Thoracic aorta (tissue), 2 donors: ENCODE measurements at places on chromosomes 13 and 19.

DNA sequence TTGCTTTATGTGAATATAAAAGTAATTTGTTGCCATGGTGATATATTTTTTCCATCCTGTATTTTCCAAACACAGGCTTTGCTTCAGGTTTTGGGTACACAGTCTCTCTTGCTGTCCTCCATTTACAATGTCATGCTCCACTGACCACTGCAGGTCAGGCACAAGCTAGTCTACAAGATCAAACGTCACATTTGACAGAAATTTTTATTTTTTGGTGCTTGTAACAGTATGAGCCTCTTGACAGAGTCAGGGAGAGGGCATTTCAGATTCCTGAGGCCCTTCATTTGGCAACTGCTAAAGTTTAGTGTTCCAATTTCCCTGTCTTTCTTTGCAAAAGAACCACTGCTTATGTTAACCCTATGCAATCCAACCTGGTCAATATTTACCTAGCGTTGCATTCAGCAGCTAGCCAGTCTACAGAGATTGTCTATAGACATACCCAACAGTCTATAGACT lies 175.0 kb downstream of the RFC3 start:
- no peak for DNase-seq

- no peak for DNase-seq
Measured at GRCh38 chr19:33429891-33430673, 56.6 kb downstream of the CEBPG start.

GRCh38 chr19:16519230-16519687 lies 23.0 kb downstream of the CHERP start:
- DNase-seq, result no peak

- no peak for DNase-seq
Measured at GRCh38 chr13:40992678-40993518, 26.2 kb downstream of the ELF1 start.
